ENCODE measurements at places on chromosomes 4 and X.
A peak's percentile ranks its signal among the peaks of the same experiment; 100 is the strongest.

DNA sequence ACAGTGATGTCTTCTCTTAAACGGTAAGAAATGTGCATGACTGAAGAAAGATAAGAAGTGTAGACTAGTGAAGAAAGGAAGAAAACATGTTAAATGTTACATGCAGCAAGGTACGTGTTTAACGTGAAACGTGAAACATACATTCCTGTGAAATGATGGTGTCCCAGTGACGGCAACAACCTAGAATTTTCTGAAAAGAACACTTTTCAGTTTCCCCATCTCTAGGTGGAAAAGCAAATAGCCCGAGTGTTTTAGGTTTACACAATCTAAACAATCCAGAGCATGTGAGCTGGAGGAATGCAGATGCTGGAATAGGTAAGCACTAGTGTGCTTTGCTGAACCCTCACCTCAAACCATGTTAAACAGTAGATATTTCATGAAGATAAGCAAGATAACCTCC lies 60.7 kb downstream of the CLNK start:
- DNase-seq = no peak

DNA sequence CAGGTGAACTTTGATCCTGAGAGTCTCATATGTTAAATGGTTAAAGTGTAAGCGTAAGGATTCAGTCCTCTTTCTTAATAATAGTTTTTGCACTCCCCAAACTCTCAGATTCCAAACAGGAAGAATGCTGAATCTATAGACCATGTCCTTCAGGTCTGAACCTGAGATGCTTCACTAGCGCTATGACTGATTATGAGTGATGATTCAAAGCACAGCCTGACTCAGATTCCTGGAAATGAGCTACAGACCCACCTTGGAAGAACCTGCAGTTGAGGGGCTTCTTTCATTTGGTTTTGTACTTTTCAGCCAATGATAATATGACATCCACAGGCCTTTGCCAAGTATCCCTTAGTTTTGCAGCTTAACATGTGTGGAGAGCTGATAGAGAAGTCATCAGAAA lies 1.4 kb downstream of the EDNRA start:
- no peak for DNase-seq

DNA sequence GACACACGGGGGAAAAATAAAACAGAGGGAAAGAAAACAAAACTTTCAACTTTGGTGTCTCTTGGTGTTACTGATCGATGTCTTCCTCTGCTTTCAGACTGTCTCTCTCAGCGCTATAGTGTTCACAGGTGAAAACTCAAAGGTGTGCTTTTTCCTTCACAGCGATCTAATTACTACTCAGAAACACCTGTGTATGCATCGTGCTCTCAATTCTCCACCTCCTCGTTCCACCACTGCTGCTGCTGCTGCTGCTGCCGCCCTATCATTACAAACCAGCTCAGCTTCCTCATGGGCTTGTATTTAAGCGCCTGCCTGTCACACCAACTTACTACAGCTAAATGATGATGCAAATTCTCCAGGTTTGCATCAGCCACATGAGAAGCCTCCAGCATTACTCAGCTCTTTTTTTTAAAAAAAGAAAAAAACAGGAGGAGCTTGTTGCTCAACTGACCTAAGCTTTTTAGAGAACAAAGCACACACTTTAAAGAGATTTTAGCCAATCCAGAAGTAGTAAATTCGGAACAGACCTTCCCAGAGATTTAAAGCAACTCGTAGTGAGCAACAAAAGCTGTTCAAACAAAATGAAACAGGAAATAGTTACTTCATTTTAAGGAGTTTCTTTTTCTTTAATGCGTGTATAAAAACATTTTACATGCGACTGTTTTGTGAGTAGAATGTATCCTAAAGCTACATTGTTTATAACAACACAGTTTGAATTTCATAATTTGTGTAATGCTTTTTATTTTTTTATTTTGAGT lies at the start of gene SLC7A11:
Gene SLC7A11 (minus strand): TSS at position 274 of the 758 bp plus-strand sequence. CDS start 280 bp downstream, outside the sequence.
- DNase-seq = no peak

GRCh38 chr4:132101526-132101925 lies 1047.6 kb upstream of the PCDH10 start:
- no peak for DNase-seq

DNA sequence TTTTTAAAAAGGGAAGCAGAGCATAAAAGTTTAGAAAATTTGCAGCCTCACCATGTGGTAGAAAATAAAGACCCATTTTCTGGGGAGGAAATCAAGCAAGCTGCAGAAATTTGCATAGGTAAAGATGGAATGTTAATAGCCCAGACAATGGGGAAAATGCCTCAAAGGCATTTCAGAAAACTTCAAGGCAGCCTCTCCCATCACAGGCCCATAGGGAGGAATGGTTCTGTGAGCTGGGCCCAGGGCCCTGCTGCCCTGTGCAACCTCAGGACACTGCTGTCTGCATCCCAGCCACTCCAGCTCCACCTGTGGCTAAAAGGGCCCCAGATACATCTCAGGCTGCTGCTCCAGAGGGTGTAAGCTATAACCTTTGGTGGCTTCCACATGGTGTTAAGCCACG lies 137.9 kb downstream of the INPP4B start:
- DNase-seq = no peak

DNA sequence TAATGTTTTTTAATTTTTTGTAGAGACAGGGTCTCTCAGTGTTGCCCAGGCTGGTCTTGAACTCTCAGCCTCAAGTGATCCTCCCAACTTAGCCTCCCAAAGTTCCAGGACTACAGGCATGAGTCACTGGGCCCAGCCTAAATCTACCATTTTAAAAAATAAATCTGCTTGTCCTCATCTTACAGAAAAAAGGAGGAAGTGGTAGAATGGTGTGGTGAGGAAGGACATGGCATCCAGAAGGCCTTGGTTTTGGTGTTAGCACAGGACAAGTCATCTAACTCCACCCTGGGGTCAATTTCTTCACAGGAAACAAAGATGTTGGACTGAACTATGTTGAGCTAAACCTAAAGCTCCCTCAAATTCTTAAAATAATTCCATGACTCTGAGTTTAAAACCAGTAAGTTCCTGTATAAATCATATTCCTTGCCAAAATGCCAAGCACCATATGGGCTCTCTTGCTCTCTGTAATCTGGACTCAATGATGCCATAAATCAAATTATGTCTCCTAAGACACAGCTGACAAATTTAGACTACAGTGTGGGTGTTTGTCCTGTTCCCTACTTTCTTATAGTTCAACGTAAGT lies 253.9 kb upstream of the NOCT start:
- DNase-seq = no peak

DNA sequence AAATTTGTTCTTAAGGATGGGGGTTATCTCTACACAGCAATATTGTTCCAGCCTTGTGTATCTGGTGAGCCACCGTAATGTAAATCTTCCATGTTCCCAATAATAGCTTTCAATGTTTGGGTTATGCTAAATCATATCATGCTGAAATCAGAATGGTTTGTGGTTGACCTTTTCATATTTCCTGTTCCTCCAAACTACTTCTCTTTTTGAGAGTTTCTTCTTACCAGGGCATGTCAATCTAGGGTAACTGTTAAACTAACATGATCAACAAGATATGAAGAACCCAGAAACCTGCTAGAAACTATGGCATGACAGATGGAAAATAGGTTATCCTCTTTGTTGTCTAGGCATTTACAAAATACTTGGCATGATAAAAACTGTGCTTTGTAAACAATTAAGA lies 22.0 kb downstream of the TNMD start:
- no peak for DNase-seq

DNA sequence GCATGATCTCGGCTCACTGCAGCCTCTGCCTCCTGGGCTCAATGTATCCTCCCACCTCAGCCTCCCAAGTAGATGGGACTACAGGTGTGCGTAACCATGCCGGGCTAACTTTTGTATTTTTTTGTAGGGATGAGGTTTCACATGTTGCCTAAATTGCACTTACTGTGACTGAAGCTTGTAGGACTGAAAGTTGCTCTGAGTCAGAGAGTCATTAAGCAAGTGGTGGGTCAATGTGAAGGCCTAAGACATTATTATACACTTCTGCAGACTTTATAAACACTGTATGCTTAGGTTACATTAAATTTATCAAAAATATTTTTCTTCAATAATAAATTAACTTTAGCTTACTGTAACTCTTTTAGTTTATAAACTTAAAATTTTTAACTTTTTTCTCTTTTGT lies 170.2 kb downstream of the FAT4 start:
- DNase-seq = no peak

GRCh38 chrX:153772316-153773217 lies 8.3 kb upstream of the SRPK3 start:
- DNase-seq = no peak

- DNase-seq = no peak
Observed at GRCh38 chr4:176149680-176150355, 45.6 kb downstream of the SPATA4 start.

DNA sequence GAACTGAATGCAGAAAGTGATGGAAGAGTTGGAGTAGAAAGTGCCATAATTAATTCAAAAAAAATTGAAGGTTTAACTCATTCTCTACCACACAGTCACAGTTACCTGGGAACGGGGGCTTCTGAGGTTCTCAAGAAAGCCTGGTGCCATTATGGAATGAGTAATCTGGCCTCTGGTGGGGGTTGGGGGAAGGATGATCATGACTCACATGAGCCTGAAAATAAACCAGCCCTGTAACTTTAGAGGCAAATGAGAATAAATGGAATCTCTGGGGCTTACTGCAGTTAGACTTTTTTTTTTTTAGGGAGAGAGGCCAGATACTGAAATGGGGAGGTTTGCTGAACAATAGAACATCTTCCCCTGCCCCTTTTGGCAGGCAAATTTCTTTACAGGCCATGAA lies 55.3 kb downstream of the SOD3 start:
- DNase-seq = no peak

- no peak for DNase-seq
Observed at GRCh38 chr4:167717495-167717894, 374.8 kb upstream of the ANXA10 start.

DNA sequence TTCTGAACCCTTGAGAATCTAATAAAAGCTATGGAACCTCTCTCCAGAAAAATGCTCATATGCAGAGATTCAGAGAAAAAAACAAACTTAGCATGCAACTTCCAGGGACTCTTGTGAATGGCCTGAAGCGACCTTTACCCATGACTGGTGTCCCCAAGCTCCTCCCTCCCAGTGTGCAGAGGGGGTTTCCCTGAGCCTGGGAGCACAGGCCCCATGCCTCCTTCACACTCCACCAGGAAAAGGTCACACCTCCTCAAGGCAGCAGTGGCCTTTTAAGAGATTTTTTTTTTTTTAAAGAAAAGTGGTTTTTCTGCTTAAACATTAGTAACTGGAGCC lies 13.3 kb upstream of the UBA6 start:
- DNase-seq = no peak

GRCh38 chrX:7446815-7447214 lies 298.9 kb upstream of the PUDP start:
- no peak for DNase-seq

DNA sequence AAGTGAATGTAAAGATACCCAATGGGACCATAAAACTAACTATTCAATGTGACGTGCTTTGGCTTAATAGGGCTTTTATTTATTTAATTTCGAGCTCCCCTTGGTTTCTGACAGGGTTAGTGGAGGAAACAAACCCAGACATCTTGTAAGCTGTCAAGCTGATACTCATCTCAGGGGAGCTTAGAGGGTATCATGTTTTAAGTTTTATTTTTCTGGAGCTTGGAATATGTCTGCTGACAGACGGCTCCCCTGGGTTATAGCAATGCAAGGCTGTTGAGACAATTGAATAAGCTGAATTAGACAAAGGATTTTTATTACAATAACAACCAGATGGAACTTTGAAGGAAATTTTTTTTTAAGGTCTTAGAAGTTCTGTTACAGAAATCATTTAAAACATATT lies 456.5 kb downstream of the IL1RAPL1 start:
- no peak for DNase-seq

GRCh38 chr4:181672751-181673150 lies 570.5 kb upstream of the TENM3 start:
- DNase-seq = no peak

GRCh38 chr4:91502365-91502764 lies 801.4 kb upstream of the GRID2 start:
- DNase-seq = no peak

DNA sequence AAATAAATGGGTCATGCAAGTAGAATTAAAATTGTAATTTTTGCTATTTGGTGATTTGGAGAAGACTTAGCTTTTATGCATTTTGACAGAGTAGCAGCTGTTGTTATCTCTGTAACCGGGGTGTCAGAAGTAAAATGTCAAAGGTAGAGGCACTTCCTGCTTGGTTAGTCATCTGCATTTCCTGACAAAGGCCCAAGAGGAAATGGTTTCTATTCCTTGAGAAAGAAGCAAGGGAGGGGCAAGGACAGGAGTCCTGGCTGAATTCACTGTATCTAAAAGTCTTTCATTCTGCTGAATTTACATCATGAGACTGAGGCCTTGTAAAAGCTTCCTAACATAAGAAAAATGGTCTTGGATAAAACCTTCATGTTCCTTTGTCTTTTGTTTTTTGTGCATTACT lies 550.9 kb upstream of the BOD1L1 start:
- peak; percentile 29 for DNase-seq

DNA sequence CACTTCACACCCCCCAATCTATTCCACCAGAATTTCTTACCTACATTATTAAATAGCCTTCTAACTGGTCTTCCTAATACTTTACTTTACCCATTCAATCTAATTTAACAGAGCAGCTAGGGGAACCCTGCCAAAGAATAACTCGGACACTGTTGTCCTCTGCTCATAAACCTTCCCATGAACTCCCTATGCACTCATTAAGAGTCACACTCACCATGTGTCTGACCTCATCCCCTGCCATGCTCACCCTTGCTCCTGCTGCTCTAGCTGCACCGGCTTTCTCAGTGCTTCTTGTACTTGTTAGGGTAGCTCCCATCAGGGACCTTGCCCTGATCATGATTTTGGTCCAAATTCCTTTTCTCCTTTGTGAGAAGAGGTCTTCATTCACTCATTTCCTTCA lies 54.6 kb upstream of the GUCY1A1 start:
- DNase-seq = no peak

- DNase-seq = no peak
Observed at GRCh38 chr4:63869370-63869769, 539.9 kb downstream of the TECRL start.

- DNase-seq = no peak
Observed at GRCh38 chrX:39201305-39201990, 400.2 kb downstream of the MID1IP1 start.

DNA sequence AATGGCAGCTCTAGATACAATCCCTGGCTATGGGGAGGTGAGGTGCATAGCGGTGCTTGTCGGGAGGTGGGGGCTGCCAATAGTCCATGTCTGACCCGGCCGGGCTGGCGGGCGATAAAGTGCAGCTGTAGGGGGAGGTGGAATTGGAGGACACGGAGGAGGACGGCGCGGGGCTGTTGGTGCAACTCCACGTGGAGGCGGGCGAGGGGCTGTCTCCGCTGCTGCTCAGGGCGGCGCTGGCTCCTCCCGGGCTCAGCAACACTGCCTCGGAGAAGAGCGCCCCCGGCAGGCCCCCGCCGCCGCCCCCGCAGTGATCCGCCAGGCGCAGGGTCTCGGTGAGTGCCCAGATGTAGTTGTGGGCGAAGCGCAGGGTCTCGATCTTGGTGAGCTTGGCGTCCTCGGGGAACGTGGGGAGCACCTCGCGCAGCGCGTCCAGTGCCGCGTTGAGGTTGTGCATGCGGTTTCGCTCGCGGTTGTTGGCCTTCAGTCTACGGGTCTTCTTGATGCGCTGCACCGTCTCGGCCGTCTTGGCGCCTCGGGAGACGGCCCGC lies 1.3 kb downstream of the NEUROG2 start:
- DNase-seq = no peak
